Suprapubic skin (tissue), 4 donors: ENCODE measurements at places on chromosomes 7 and 10.
A peak's percentile ranks its signal among the peaks of the same experiment; 100 is the strongest.

- no peaks in the 10 kb centered on the region for H3K27me3 ChIP-seq
- no peaks in the 10 kb centered on the region for H3K36me3 ChIP-seq
- peak overlapping the region; percentile 97 for H3K27ac ChIP-seq
- peaks cover 34% of the 10 kb centered on the region for H3K4me1 ChIP-seq
- H3K4me3 ChIP-seq, result peak overlapping the region; percentile 85
- no peak for DNase-seq
Observed at GRCh38 chr10:31927565-31927883, 1.1 kb downstream of the ARHGAP12 start.

DNA sequence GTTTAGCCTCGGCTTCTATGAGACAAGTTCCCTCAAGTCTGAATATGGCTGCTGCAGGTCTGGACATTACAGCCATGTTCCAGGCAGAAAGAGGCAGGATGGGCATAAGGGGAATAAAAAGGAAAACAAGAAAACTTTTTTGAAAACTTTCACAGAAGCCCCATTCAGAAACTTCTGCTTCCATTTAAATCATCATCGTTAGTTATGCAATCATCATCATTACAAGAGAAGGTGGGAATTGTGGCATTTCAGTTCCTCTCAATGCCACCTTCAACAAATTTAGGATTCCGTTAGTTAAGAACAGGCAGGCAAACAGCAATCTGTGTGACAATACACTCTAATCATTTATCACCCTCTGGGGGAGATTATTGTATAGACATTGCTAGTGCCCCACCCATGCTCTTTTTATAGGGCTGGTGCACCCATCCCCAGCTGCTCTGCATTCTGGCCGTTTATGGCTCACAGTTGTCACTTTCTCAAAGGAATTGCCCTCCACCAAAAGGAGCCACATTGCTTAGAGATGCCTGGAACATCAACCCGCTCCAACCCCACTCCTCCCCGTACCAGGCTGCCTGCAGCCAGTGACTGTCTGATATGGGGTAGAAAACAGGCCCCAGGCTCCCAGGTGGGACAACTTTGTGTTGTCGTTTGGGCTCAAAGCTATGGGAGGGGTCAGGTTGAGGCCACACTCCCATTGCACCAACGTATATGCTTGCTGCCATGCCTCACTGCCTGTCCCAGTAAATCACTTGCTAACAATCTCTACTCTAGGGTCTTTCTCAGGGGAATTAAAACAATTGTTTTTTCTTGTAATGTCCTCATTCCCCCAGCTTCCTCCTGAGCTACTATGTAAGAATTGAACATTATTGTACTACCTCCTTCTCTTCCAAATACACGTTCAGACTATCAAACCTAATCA is 24.2 kb downstream of the ITGB8 start:
- H3K27ac ChIP-seq, result peak overlapping the region; percentile 49
- no peaks in the 10 kb centered on the region for H3K27me3 ChIP-seq
- no peak for DNase-seq
- no peaks in the 10 kb centered on the region for H3K36me3 ChIP-seq
- H3K4me3 ChIP-seq, result no peak overlapping the region
- peaks cover 50% of the 10 kb centered on the region for H3K4me1 ChIP-seq

DNA sequence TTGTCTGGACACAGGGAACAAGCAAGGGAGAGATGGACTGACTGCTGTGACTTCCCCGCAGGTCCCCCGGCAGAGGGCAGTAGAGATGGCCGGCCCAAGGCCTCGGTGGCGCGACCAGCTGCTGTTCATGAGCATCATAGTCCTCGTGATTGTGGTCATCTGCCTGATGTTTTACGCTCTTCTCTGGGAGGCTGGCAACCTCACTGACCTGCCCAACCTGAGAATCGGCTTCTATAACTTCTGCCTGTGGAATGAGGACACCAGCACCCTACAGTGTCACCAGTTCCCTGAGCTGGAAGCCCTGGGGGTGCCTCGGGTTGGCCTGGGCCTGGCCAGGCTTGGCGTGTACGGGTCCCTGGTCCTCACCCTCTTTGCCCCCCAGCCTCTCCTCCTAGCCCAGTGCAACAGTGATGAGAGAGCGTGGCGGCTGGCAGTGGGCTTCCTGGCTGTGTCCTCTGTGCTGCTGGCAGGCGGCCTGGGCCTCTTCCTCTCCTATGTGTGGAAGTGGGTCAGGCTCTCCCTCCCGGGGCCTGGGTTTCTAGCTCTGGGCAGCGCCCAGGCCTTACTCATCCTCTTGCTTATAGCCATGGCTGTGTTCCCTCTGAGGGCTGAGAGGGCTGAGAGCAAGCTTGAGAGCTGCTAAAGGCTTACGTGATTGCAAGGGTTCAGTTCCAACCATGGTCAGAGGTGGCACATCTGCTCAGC is 6.0 kb downstream of the CYREN start:
- no peak overlapping the region for H3K27ac ChIP-seq
- no peaks in the 10 kb centered on the region for H3K27me3 ChIP-seq
- peaks cover 45% of the 10 kb centered on the region for H3K4me1 ChIP-seq
- peaks cover 42% of the 10 kb centered on the region for H3K36me3 ChIP-seq
- no peak for DNase-seq

DNA sequence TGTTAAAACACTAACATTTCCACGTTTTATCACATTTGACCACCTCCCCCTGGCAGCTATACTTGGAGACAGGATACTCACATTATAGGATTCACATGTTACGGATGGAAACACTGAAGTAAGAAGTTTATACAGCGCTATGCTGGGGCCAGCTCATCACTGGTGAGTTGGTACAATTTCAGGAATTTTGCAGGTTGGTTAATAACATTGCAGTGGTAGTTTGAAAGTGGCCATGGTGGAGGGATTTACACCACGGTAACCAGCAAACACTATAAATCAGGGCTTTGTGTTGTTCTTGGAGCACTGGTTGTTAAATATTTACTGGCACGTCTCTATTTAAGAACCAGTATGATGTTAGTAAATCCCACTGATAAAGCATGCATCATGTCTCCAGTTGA is 174.0 kb downstream of the GFRA1 start:
- H3K27ac ChIP-seq, result no peak overlapping the region
- no peaks in the 10 kb centered on the region for H3K36me3 ChIP-seq
- DNase-seq, result no peak

GRCh38 chr7:119256446-119257131 is 1016.4 kb upstream of the KCND2 start:
- no peak overlapping the region for H3K4me3 ChIP-seq
- H3K36me3 ChIP-seq, result no peaks in the 10 kb centered on the region
- H3K4me1 ChIP-seq, result no peaks in the 10 kb centered on the region
- no peaks in the 10 kb centered on the region for H3K27me3 ChIP-seq

GRCh38 chr7:132065193-132065988 is 509.0 kb upstream of the PODXL start:
- no peak overlapping the region for H3K4me3 ChIP-seq
- DNase-seq, result peak; percentile 71
- peaks cover 19% of the 10 kb centered on the region for H3K4me1 ChIP-seq
- no peaks in the 10 kb centered on the region for H3K36me3 ChIP-seq
- peaks cover 3% of the 10 kb centered on the region for H3K27me3 ChIP-seq
- H3K27ac ChIP-seq, result peak overlapping the region; percentile 69

GRCh38 chr10:125392154-125392553 is 231.8 kb upstream of the CTBP2 start:
- no peaks in the 10 kb centered on the region for H3K4me1 ChIP-seq
- no peak overlapping the region for H3K27ac ChIP-seq
- DNase-seq, result no peak

DNA sequence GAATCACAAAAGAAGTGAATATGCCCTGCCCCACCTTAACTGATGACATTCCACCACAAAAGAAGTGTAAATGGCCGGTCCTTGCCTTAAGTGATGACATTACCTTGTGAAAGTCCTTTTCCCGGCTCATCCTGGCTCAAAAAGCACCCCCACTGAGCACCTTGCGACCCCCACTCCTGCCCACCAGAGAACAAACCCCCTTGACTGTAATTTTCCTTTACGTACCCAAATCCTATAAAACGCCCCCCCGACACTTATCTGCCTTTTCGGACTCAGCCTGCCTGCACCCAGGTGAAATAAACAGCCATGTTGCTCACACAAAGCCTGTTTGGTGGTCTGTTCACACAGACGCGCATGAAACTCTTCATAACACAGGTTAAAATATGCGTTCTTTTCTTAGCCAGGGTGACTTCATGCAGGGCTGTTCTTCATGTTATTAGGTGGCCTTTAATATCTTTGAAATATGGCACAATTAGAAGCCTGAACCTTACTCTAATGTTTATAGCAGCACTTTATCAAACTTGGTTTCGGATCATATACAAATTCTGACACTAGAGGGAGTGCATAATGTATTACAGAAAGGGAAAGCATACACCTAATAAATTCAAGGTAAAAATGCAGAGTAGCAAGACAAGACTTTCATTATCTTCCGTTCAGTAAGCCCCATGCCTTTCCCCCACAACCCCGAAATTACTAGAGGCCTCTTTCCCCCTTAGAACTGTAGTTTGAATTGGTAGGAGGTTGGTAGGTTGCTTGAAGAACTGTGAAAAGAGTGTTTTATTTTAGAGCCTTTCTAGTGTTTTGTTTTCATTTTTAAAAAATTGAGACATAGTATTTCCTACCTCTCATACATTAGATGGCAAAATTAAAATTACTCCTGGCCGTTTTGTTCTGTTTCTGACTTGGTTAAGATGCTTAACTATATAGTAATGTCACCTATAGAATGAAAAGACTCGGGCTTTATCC is 117.9 kb downstream of the NPY start:
- no peak overlapping the region for H3K4me3 ChIP-seq
- H3K36me3 ChIP-seq, result no peaks in the 10 kb centered on the region
- no peak for DNase-seq
- no peaks in the 10 kb centered on the region for H3K27me3 ChIP-seq
- H3K4me1 ChIP-seq, result no peaks in the 10 kb centered on the region

DNA sequence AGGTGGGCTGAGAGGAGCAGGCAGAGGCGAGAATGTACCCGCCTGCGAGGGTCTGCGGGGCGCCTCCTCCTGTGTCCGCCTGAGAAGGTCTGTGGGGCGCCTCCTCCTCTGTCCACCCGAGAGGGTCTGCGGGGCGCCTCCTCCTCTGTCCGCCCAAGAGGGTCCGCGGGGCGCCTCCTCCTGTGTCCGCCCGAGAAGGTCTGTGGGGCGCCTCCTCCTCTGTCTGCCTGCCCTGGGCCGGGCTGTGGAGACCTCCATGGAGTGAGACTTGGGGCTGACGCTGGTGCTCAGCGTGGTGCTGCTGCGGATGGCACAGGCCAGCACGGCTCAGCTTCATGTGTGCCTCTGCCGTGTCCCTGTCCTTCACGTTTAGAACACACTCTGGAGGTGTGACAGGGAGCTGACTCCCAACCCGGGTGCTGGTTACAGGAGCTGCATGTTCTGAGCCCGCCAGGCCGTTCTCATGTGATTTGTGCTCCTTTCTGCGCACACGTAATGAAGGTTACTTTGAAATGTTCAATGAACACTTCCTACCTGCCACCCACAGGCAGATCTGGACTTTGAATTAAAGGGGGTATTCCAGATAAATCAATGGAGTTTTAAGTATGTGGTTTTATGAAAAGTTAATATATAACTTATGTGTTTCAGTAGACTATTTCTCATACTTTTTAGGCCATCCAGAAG is 20.5 kb upstream of the GET4 start:
- no peak overlapping the region for H3K4me3 ChIP-seq
- no peaks in the 10 kb centered on the region for H3K27me3 ChIP-seq
- H3K36me3 ChIP-seq, result peaks cover 99% of the 10 kb centered on the region

DNA sequence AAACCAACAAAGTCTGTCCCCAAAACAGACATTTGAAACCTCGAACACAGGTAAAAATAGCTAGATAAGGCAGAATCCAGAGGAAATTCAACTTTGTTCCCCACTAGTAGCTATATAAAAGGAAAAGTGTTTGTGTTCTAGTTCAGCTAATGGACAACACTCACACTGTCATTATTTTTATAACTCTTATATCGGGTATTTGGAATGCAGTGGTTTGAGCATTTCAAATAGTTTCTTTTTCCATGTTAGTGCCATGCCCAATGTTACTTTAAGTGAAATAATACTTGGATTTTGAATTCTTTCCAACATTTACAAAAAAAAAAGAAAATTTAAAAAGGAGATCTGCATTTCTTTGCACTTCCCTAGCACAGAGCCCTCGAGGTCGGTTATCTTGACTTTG is 213.6 kb downstream of the DOCK4 start:
- no peak overlapping the region for H3K27ac ChIP-seq
- DNase-seq, result no peak
- no peaks in the 10 kb centered on the region for H3K4me1 ChIP-seq
- no peaks in the 10 kb centered on the region for H3K36me3 ChIP-seq
- no peaks in the 10 kb centered on the region for H3K27me3 ChIP-seq

DNA sequence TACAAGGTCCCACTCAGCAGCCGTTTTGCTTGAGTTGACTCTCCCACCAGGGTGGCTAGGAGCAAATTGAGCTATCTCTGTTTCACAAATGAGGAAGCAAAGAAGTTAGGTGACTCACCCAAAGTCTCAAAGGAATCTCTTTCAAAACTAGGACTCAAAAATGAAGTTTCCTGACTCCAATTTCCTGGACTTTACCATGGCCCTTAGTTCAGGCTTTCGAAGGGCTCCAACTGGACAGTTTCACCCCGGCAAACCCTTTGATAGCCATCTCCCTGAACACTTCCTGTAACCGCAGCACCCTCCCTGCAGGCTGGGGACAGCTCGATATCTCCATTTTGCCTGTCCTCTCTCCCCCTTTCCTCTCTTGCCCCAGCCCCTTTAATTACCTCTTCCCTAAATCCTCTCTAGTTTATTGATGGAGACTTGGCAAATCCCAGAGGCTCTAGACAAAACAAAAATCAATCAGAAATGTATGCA is 4.7 kb upstream of the AFAP1L2 start:
- peaks cover 28% of the 10 kb centered on the region for H3K4me1 ChIP-seq
- no peak overlapping the region for H3K4me3 ChIP-seq
- peaks cover under 1% of the 10 kb centered on the region for H3K27me3 ChIP-seq

- DNase-seq, result no peak
- H3K27ac ChIP-seq, result no peak overlapping the region
- H3K4me3 ChIP-seq, result no peak overlapping the region
- no peaks in the 10 kb centered on the region for H3K27me3 ChIP-seq
Observed at GRCh38 chr7:70237256-70237655, 639.0 kb downstream of the AUTS2 start.

GRCh38 chr10:96089116-96089515 is 41.0 kb upstream of the ZNF518A start:
- H3K4me1 ChIP-seq, result peaks cover 10% of the 10 kb centered on the region
- H3K4me3 ChIP-seq, result peak overlapping the region; percentile 73
- no peak for DNase-seq
- H3K27ac ChIP-seq, result no peak overlapping the region
- peaks cover 29% of the 10 kb centered on the region for H3K27me3 ChIP-seq

GRCh38 chr10:96921655-96922054 is 89.6 kb downstream of the LCOR start:
- no peak for DNase-seq
- H3K4me1 ChIP-seq, result no peaks in the 10 kb centered on the region
- H3K27ac ChIP-seq, result no peak overlapping the region
- peaks cover 4% of the 10 kb centered on the region for H3K36me3 ChIP-seq
- no peaks in the 10 kb centered on the region for H3K27me3 ChIP-seq
